ENCODE measurements at places on chromosomes 2 and 18. TPM values are rescaled to one million over a fixed set of nuclear protein-coding genes. Genes with fewer than 3 reads are reported as not detected.

DNA sequence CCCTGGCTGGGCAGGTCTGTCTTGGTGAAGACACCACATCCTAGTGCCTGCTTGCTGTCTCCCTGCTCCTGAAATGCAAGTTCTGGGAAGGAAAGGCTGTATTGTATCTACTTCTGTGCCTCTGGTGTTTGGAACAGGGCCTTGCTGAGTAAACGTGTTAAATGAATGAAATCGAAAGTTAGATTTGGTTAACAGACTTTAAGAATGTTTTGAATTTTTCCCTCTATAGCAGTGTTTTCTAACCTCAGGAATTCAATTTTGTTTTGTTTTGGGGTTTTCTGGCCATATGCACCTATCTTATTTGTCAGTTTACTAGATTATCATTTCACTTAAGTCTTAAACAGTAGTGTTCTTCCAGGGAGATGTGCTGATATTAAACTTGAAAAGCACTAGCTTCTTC, 20.7 kb downstream of the FARP2 start:
- DNase-seq: no peak

DNA sequence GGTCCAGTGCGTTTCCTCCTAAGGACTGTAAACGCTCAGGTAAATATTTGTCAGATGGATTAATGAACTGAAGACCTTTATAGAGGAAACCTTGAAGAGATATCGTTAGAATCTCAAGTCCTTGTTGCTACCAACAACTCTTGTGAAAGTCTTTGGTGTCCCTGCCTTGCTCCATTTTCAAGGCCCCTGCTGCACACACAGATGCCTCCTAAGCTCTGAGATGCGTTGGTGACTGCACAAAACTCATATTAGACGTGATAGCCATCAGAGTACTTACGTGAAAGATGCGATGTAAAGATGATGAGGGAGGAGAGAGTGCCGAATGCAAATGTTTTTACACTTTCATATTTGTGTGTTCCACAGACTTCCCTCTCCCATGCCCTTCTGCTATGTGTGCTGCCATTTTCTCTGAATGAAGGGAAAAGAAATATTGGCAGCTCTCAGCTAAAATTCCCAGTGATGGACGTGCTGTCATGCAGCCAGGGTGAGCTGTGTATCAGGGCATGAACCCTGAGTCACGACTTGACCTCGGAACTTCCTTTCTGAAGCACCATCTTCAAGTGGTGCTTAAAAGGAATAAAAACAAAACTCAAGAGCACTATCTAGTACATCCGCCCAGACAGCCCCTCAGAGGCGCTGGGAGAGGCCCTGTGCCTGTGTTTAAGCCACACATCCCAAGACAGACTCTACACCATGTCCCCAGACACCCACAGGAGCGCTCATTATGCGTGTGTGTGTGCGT, 117.4 kb downstream of the FAM210A start:
- DNase-seq: no peak

DNA sequence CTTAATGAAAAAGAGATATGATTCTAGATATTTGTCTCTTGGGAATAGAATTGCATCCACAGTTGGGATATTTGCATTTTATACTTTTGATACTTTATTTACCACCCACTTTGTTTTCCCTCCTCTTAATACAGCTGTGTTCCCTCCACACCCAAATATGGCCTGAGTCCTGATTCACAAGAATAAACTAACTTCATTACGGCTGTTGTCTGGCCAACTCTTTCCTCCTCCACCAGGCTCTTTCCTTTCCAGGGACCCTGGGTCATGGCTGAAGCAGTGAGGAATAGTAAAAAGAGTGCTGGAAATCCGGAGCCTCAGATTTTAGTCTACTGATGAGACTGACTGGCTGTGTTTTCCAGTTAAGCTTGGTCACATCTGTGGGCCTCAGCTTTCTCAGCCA, 48.4 kb upstream of the STAM2 start:
- DNase-seq: no peak

DNA sequence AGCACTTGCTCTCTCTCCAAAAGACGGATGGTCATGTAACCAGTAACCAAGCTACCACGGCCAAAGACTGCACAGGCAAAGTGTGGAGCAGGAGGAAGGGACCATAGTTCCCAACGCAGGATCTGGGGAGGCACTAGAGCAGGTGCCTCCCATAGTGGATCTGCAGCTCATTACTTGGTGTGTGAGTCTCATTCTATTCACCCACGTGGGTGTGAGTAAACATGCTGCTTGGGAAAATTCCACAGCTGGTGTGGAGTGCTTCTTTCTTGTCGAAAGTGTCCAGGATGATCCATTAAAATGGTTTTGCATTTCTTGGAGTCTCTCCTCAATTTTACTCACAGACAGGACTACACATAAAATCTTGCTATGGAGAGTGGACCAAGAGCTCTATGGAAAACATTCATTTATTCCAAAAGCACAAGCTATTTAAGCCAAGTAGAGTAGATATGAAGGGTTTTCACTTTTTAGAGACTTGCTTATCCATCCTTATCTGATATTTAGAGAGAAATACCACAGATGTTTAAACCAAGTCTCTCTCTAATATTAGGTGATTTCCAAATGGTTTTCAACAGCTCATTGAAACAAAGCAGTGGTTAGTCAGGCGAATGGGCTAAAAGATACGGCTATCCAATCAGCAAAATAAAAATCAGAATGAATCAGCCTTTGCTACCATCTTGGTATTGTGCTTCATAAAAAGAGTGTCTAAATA, 104.3 kb upstream of the CCDC195 start:
- DNase-seq: no peak

DNA sequence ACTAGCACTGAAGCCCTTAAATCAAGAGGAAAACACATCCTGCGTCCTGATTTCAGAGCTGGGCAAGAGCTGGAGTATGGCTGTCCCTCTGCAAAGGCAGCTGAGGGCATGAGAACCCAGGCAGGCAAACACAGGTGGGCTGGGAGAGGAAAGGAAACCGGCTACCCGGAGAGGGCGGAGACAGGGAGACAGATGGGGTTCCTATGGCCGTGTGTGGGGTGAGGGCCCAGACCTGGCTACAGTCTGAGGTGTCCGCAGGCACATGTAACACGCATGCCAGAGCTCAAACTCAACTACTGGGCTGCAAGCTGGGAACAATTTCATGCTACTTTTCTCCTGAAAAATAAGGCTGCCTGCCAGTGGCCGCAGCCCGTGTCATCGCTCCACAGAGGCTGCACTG, 2.7 kb downstream of the COPS9 start:
- no peak for DNase-seq

Gene ALPI
- total RNA-seq: not detected

Gene PPP1R1C
- 33.1 TPM for total RNA-seq

Gene PRKAG3
- 0.14 TPM for total RNA-seq

Gene GPR45
- not detected for total RNA-seq

Gene EPC2
- total RNA-seq: 22.0 TPM
